ENCODE measurements at places on chromosomes 12 and 14.

DNA sequence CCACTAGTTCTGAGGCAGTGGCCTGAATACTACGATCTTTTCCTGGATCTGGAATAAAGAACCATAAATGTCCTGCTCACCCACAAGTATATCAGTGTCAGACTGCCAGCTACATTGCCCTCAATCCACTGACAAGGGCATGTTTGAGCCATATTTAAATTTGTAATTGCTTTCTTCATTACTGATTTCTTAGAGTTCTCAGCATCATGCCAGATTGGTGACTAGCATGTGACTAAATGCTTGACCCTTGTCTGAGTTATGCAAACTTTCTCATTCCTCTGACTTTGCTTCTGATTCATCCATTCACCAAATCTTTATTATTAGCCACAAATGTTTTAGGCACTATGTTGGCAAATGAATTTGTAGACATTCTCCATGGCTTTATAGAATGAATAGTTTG lies 143.6 kb upstream of the SLC16A7 start:
- no peak for DNase-seq

DNA sequence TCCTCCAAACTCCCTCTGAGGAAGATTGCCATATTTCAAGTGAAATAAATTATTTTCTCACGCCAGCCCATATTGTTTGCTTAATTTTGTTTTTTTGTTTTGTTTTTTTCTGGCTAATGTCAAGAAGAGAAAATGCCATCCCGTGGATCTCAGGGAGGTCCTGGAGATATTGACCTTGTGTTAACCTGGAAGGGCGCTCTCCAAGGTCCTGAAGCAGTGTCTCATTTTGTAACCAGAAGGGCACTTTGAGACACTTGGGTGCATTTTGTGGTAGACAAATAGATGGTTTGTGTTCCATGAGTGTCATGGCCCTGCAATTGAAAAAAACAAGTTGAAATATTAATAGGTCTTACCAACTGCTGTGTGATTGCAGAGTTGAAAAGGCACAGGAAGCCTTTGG lies 268.9 kb downstream of the SUDS3 start:
- DNase-seq, result no peak

DNA sequence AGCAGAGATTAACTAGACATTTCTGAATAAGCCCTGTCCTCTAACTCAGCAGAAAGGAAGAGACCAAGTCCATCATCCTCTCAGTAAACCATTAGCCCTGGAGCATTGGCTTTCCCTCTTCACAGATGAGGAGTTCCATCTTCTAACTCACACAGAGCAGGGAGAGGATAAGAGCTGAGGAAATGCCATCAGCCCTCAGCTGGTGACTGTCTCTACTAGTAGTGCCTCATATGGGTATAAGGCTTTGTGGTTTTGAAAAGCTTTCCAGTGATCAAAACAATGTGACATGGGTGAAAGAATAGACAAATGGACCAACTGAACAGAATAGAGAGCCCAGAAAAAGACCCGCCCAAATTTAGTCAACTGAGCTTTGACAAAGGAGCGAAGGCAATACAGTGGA lies 197.2 kb upstream of the NUDT4 start:
- DNase-seq, result no peak

DNA sequence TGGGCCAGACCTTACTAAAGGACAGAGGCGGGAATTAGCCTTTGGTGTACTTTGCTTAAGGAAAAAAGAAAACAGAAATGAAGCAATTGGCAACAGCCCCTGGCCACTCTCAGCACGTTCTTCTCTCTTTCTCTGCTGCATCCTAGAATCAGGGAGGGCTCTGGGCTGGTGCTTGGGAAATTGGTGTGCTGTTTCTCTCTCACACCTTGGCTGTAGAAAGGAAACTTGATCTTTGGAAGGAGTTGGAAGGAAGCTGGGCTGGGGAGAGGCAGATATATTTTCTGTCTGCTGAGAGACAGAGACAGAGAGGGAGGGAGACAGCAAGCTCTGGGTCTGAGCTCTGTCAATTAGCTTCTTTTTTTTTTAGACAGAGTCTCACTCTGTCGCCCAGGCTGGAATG lies 27.4 kb downstream of the NOS1 start:
- DNase-seq, result no peak

DNA sequence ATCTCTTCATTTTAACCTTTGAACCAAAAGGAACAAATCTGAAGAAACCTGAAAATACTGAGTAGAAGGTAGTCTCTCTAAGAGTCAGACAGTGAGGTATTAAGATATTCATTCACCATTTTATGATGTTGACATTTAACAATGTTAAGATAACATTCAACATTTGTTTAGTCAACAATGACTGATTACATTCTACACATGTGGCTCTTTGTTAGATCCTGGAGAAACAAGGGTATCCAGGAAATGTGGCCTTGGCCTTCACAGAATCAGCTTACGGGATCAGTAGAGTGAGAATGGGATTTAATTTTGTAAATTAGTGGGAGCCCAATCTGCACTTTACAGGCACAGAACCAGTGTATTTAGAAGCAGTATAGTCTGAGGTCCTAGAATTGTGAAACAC lies 355.5 kb downstream of the KCNH5 start:
- DNase-seq, result no peak

- DNase-seq, result no peak
Measured at GRCh38 chr14:88296351-88296750, 26.7 kb downstream of the KCNK10 start.

GRCh38 chr12:57235017-57235727 lies 5.7 kb downstream of the SHMT2 start:
- DNase-seq, result no peak

DNA sequence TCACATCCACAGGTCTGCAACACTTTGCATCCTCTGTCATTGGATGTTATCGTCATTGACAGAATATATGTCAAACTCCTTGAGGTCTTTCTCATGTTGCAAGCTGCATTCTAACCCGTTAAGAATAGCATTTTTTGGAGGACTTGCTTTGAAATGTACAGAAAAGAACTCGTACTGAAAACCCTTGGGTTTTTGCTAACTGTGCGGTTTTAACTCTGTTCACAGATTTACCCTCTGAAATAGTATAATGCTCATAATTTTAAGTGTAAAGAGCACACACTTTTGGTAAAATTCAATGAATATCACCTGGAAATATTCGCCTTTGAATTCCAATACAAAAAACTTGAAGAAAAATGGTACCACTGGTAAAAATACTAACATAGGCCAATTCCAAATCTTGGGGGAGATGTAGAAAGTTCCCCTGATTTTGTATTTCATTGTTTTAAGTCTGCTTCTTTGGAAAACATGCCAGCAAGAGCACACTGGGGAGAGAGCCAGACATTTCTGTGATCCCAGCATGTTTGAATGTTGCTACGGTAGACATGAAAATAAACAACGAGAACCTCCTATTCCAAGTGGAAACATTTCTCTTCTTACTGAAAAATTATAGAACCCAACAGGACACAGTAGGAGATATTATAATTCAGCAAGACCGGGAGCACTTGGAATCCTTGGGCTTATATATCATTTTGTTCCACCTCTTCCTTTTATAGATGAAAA lies 446.0 kb downstream of the AEBP2 start:
- no peak for DNase-seq

Data from activated T-cell treated with anti-CD3 and anti-CD28 coated beads for 4 hours (primary cell).